Activated naive CD8-positive, alpha-beta T cell treated with anti-CD3 and anti-CD28 coated beads, Interleukin-2, amount 10 ng/mL, durations not matched to agents 7 days and 5 days (primary cell): ENCODE measurements at places on chromosomes 1 and 21.

GRCh38 chr1:90045853-90046563 is 51.1 kb downstream of the ZNF326 start:
- no peak for DNase-seq

DNA sequence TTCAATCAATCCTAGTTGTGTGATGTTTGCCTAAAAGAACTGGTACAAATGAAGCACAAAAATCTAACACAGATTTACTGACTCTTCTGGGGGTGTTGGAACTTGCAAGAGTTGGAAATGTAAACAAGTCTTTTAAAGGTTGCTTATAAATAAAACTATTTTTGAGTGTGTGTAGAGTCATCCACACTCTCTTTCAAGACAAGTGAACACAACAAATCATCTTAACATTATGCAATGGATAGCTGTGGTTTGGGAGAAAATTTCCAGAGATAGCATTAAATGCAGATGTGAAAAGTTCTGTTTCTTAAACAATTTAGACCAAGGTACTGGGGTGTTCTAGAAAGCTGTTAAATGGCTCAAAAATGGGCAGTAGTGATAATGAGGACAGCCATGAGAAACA is 28.7 kb downstream of the C1orf87 start:
- no peak for DNase-seq

DNA sequence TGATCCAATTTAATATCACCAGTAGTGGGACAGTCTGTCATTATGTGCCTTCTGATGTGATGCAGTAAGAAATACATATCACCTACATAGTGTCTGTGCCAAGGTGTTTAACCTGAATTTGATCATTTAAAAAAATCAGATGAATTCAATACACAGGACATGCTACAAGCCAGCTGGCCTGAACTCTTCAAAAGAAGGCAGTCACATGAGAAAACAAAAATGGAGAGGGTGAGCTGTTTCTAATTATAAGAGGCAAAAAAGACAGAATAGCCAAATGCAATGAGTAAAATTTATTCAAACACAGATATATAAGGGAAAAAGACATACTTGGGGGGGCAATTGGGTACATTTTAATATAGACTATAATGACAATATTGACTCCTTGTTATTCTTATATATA is 66.5 kb downstream of the ST3GAL3 start:
- DNase-seq, result no peak

DNA sequence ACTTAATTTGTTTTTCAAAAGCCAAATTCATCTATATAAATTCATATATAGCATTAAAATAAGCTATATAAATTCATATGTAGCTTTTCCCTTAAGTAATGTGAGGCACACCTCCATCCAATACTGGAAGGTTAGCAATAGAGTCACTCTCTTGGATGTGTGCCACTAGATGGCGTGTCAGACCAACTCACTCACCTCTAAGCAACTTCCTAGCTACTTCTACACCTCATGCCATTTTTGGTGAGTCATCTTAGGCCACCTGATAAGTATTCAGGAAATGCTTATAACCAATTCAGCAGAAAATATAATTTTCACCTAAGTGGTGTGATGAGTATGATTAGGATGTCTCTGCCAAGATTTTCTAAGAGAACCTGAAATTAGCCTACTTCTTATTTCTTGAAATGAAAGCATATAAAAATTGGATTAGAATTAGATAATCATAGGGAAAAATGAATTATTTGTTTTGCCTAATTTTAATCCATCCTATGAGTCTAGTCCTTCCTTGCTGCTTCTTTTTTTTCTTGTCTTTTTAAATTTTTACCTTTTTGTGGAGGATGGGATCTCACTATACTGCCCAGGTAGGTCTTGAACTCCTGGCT is 34.4 kb upstream of the TADA1 start:
- peak; percentile 50 for DNase-seq

- DNase-seq, result no peak
Observed at GRCh38 chr1:74344387-74344786, 109.2 kb downstream of the TNNI3K start.

- no peak for DNase-seq
Observed at GRCh38 chr21:17660452-17660851, 47.8 kb upstream of the BTG3 start.

GRCh38 chr21:34093083-34093482 is 19.7 kb downstream of the MRPS6 start:
- DNase-seq, result no peak

GRCh38 chr1:61561666-61562065 is 163.3 kb downstream of the TM2D1 start:
- DNase-seq, result no peak

GRCh38 chr1:158323866-158324265 is 7.5 kb downstream of the CD1B start:
- no peak for DNase-seq

DNA sequence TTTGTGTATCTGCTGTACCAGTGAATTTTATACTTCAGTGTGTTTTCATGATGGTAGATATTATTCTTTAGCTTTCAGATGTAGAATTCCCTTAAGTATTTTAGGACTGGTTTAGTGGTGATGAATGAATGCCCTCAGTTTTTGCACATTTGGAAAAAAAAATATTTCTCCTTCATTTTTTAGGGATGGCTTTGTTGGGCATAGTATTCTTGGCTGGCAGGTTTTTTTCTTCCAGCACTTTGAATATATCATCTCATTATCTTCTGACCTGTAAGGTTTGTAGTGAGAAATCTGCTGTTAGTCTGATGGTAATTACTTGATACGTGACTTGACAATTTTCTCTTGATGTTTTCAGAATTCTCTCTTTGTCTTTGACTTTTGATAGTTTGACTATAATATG is 66.8 kb downstream of the XPR1 start:
- no peak for DNase-seq

DNA sequence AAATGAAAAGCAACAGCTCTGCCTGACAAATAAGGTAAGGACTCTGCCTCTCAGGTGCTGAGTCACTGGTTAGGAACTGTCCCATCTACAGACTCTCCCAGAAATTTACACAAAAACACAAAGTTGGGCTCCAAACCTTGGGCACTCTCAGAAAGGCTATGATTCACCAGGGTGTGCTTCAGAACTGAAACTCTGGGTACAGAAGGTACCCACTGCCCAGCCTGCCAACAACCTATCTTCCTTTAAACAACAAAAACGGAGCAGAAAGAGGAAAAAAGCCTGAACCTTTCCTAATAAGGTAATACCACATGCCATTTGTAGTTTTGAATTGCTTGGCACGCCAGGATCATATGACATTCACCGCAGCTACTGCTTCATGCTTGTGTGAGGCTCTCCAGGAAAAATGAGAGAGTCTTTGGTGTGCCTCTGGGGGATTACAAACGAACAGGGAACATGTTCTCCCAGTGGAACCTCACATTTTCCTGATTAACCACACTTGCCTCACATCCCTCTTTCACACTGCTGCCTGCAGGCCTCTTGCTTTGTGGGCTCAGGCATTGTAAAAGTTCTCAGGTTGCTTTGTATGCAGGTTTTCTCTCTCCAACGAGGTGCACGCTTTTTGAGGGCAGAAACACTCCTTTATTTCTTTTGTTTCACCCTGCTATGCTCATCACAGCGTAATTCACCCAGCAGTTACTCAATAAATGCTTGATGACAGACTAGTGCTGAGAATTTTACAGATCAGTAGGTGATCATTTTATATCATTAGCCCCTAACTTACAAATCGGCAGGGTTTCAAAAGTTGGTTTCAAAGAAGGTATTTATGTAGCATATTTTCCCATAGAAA is 65.1 kb downstream of the GADD45A start:
- no peak for DNase-seq
